ENCODE measurements at places on chromosomes 5 and 9.

DNA sequence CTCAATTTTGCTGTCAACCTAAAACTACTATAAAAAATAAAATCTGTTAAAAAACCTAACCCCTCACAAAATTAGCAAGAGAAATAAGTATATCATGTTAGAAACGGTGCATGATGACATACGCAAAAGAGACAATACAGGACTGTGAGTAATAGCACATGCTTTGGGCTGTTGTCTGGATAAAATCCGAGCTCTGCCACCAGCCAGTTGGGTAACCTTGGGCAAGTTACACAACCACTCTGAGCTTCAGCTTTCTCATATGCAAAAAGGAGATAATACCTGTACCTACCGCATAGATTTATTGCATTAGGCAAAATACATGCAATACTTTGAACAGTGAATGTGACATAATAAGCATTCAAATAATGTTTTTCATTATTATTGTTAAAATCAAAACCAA, 481.7 kb downstream of the TLE1 start:
- no peak for DNase-seq

- DNase-seq, result no peak
These were observed 226.6 kb downstream of the SAXO1 start for GRCh38 chr9:18806232-18807080.

GRCh38 chr5:137572042-137572695, 73.0 kb upstream of the SPOCK1 start:
- DNase-seq, result no peak

DNA sequence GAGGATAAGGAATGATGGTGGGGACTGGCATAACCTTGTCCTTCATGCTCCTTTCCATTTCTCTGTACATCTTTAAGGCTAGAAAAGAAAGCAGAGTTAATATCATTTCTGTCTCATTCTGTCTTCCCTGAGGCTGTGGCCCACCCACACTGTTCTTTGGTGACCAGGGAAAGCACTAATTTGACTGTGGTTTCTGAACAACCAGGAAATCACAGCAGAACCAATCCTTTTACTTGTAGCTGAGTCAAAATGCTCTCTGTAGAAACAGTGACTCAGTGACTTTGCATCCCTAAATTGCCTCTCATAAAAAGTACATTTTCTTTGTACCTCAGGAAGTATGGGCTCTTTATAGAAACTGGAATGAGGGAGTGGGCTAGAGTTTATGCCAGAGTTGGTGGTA, 28.1 kb downstream of the IL33 start:
- DNase-seq, result no peak

DNA sequence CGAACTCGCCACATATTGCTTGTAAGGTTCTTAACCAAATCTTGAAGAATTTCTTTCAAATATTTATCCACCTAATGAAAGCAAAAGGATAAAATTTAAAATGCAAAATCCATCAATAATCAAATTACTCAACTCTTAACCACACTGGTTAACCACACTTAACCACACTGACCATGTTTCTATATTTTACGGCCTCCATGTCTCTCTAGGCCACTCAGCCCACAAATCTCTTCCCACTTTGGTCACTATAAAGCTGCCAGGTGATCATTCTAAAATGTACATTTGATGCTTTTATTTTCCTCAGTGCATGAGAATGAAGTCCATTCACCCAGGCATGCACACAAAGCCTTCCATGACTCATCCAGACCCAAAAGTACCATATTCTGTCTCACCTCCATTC, 56.4 kb upstream of the OR2K2 start:
- DNase-seq, result no peak

DNA sequence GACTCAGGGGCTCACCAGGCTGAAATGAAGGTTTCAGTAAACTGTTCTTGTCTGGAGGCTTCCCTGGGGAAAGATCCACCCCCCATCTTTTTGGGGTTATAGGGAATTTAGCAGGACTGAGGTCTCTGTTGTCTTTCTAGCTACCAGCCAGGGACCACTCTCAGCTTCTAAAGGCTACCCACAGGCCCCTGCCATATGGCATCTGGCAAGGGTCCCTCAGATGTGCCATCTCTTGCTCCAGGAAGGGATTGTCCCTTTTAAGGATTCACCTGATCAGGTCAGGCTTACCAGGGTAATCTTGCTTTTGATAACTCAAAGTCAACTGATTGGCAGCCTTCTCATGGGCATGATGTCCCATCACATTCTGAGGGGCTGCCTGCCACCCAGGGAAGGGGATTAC, 65.0 kb downstream of the NSUN2 start:
- DNase-seq, result no peak

- DNase-seq, result no peak
These were observed 34.4 kb downstream of the APBA1 start for GRCh38 chr9:69637817-69638200.

DNA sequence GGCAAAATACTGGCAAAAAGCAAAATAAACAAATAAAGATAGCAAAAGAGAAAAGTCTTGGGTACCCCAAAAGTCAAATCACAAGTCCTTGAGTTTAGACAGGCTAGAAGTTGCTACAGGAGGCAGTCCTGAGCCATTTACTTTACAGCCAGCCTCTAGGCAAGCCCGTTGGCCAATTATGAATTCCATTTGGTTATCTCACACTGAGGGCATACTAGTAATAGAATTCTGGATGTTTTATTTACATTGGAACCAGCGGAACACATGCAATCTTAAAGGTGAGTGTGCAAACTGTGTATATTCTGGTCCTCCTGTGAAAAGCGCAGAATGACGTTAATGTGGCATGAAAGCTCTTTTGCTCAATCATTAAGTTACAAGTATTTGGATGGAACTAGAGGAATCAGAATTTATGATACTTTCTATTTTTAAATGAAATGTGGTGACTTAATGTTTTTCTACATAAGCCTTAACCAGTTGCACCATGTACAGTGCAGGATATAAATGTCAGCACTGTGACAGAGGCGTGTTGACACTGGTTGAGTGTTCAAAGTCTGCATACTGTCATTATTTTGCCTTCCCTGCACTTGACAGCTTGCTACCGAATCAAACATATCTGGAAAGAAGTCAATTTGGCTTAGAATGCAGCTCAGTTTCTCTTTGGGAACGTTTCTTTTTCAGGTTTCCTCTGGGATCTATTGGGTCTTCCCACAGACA, 7.9 kb downstream of the GDNF start:
- no peak for DNase-seq

GRCh38 chr9:2153630-2154217, 138.6 kb downstream of the SMARCA2 start:
- no peak for DNase-seq

- no peak for DNase-seq
These were observed 17.6 kb upstream of the NDST1 start for GRCh38 chr5:150490296-150490669.

DNA sequence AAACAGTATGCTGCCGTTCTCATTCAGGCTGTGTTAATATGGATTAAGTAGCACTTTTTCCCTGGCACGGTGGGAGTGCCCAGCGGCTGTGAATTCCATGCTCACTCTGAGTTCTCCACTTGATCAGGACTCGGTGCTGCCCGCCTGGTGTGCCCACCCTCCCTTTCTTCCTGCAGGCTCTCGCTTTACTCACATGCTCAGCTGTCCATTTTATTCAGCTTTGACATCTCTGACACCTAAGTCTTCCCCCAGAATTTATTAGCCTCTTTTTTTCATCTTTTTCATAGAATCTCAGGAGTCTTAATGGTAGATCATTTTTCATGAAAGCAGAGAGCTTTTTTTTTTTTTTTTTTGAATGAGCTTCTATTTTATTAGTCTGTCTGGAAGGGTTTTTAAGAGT, 626.5 kb downstream of the IRX1 start:
- DNase-seq, result no peak

DNA sequence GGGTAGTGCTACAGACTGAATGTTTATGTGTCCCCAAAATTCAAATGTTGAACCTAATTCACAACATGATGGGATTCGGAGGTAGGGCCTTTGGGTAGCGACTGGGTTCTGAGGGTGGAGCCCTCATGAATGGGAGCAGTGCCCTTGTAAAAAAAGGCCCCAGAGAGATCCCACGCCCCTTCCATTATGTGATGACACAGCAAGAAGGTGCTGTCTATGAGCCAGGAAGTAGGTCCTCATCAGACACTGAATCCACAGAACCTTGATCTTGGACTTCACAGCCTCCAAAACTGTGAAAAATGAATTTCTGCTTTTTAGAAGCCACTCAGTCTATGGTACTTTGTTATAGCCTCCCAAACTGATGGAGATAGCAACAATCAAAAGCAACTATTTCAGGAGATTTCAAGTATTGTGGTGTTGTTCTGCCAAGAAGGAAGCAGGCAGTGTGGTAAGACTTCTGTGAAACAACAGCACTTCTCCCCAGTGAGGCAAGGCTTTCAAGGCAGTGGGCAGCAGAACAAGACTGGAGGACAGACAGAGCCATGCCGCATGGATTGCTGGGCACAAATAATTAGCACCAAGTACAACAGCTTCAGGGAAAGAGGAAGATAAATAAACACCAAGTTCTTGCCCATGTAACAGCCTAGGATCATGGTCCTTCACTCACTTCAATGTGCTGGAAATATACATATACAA, 76.1 kb downstream of the OR2K2 start:
- DNase-seq, result no peak

DNA sequence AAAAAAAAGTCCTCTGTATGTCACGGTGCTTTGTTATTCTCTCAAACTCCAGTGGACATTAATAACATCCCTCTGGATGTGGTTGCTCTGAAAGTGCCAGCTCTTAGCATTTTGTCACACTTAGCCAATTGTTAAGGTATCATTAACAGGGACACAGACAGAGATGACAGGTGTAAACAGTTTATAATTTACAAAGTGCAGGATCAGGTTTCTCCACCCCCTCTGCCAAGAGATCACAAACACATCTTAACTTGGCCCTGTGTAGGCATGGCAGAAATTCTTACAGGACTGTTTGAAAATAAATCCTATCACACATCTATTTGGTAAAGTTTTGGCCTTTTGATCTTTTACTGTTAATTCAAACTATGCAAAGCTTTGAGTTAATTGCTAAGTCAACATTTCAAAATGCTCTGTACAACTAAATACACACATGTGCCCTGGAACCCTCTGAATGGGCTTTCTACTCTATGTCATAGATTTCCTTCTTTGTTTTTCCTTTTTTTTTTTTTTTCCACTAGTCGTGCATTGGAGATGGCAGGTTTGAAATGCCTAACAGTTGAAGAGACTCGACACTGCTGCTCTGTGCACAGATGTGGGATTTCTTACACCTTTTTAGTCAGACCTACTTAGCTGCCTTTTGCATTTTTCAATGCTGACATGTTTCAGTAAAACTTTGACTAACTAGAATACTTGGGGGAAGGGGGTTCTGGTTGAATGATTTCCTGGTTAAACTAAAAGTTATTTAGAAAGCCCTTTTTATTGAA, 41.7 kb downstream of the SEMA6A start:
- DNase-seq, result no peak

DNA sequence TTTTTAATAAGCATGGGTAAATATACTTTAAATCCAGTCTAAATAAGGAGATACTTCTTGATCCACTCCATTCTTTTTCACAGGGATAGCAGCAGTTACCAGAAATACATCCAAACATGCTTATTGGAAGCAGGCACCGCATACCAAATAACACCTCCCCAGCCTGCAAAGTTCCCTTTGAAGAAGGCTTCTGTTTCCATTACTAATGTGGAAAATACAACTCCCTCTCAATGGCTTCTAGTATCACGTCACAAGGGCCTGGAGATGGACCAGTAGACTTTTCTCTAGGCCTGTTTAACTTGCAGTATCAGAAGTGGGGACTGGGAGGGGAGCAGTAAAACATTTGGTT, 20.8 kb downstream of the TMEM245 start:
- DNase-seq, result no peak

DNA sequence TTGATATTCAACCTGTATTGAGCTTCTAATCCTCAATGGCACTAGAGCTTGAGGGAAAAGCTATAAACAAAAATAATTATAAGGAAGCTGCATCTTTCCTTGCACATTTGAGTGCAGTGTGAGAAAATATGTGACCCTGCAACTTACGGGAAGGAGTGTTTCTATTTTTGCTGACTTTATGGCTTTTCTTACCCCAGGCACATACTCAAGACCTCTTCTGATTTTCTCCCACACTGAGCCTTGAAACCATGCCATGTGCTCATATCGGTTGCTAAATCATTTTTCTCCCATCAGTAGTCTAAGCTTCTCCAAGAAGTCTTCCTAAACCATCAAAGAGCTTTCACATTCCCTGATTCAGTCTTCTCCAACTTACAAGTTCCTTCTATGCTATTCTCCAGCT, 91.5 kb downstream of the CDH6 start:
- DNase-seq, result no peak

- DNase-seq, result no peak
These were observed 39.3 kb upstream of the TNC start for GRCh38 chr9:115157245-115157674.

- no peak for DNase-seq
These were observed 453.3 kb upstream of the KLF4 start for GRCh38 chr9:107942856-107943255.

DNA sequence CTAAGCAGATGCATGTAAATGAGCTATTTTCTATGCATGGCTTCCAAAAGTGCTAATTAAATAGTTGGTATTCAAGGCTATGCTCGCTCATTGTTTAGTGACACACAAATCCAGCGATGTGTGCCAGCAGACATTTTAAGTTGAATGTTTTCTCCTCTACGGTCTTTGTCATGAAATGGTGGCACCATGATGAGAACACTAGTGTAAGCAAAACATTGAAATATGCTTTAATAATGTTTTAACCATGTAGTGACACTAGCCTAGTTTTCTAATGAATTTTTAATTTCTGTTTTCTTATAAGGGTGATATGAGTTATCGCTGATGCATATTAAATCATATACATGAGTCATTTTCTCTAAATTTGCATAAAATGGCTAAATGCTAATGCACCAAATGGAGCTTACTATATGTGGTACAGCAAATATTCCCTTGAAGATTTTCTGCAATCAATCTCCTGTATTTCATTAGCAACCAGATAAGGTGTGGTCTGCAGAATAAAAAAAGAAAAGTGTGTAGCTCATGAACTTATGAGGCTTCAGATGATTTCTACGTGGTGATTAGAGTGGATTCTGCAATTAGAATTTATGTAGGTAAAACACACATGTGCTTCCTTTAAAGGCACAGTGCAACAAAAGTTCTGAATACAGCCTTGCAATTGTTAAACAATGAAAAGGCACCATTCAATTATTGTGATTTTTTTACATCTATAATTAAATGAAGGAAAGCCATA, 226.6 kb downstream of the MEF2C start:
- no peak for DNase-seq

DNA sequence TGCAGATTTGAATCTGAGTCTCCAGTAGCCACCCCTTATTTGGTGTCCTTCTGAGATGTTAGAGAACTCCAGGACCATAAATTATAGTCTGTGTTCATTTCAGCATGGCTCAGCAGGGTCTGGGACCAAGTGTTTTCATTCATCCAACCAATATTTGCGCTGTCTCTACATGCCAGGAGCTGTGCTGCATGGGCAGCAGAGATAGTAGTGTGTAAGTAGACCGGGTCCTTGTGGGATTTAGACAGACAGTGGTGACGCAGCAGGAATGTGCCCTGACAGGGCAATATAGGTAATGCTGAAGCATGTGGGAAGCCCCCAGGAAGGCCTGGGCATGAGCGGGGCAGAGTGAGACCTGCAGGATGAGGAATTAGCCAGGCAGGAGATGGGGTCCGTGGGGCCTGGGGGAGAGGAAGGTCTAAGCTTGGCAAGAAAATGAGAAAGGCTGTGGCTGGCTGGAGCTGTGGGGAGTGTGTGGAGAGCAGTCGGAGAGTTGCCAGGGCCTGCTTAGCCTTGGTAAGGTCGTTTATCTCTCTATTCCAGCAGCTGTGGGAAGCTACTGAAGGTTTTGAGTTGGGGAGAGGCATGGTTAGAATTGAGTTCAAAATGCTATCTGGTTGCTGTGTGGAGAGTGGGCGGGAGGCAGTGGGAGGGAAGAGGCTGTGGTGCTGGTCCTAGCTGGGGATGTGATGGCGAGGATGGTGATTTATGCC, 16.8 kb downstream of the STXBP1 start:
- no peak for DNase-seq
